Adipocyte (in vitro differentiated cells): ENCODE measurements at places on chromosomes 3 and 15.
A peak's percentile ranks its signal among the peaks of the same experiment; 100 is the strongest.

GRCh38 chr3:113158171-113158570, 53.2 kb upstream of the BOC start:
- DNase-seq, result no peak

DNA sequence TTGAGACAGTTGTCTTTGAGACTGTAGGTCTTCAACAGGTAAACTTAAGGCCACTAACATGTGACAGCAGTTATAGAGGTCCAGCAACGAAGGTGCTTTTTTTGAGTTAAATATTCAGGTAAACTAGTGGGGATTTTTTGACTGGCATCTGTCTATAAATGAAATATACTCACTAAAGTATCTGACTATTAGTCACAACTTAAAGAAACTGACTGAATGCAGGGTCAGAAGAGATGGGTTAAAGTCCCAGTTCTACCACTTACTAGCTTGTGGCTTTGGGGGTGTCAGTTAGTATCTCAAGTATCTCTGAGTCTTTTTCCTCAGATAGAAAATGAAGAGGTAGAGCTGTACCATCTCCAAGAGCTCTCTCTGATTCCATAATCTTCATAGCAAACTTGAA, 18.0 kb downstream of the MIX23 start:
- DNase-seq, result no peak

DNA sequence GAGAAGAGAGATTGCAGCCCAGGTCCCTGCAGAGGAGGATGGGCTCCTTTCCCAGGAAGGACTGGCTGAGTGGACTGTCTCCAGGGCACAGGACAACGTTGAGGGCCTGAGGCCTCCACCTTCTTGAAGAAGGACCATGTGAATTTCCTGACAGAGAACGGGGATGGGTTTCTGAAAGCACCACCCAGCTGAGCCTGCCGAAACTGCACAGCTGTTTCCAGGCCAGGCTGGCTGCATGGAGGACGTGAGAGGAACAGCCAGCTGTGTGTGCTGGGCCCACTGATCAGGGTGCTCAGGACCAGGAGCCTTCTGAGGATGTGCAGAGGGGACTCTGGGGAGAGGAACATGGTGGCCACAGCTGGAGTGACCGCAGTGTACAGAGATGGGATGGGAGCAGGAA, 39.2 kb downstream of the HMCES start:
- no peak for DNase-seq

- DNase-seq, result no peak
Observed at GRCh38 chr3:148641722-148642121, 56.0 kb upstream of the AGTR1 start.

- DNase-seq, result no peak
Observed at GRCh38 chr3:142040941-142041491, 108.3 kb downstream of the TFDP2 start.

DNA sequence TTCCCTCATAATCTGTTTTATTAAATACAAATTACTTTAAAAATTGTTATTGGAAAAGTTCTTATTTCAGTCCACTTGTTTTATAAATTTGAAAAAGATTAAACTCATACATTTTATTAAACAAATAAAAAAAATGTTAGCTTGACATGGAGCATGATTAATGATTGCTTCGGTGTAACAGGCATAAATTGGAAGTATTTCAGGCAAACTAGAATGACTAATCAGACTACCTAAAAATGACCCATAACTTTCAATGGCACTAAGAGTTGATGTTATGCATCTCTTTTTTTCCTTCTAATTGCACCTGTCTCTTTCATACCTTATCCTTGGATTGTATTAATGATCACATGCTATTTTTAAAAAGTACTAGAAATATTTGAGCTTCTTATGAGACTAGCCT, 343.3 kb downstream of the ZNF385D start:
- no peak for DNase-seq

- no peak for DNase-seq
Observed at GRCh38 chr15:81859737-81860516, 185.9 kb downstream of the MEX3B start.

GRCh38 chr15:59074607-59075006, 30.3 kb upstream of the CCNB2 start:
- DNase-seq, result no peak

DNA sequence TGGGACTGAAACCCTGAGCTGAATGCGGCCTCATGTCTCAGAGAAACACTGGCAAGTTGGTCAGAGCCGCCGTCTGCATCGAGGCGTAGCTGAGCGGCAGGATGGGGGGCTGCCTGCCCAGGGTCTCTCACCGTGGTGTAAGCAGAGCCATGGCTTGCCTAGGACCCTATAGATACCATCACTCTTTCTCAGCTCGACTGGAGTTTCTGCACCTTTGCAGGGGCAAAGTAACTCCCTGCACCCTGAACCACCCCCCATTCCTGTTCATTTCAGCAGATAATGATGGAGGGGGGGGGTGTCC, 28.4 kb upstream of the NR2E3 start:
- DNase-seq, result no peak

DNA sequence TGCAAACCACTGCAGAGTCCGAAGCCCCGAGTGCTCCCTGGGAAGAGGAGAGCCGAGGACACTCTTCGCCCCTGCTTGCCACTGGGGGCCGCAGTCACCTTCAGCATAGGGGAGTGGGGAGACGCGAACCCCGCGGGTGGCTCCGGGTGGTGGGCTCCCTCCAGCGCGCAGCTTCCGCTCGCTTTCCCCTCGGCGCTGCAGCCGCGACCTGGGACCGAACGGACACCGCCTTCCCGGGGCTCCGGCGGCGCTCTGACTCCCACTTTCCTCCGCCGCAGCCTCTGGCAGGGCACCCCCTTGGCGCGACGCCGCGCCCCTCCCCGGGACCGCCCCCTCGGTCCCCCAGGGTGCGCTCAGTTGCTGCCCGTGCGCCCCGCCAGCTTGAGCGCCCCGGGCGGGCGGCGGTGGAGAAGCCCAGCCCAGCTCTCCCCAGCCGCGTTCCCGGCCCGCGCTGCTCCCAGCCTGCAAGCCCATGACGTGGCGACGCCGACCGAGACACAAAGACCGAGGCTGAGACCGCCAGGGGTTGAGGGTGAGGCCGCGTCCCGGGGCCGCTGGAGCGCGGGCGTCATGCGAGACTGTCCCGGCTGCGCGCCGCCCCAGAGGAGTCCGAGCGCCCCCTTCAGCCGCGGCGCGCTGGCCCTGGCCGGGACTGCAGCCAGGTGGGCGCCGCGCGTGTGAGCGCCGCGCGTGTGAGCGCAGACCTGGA, at the start of gene MINAR1:
Gene MINAR1 (plus strand): TSS at position 701 of the 709 bp plus-strand sequence. CDS start 23,812 bp downstream, outside the sequence.
- peak; percentile 74 for DNase-seq

GRCh38 chr15:30068326-30068725, 14.4 kb upstream of the GOLGA8J start:
- no peak for DNase-seq

DNA sequence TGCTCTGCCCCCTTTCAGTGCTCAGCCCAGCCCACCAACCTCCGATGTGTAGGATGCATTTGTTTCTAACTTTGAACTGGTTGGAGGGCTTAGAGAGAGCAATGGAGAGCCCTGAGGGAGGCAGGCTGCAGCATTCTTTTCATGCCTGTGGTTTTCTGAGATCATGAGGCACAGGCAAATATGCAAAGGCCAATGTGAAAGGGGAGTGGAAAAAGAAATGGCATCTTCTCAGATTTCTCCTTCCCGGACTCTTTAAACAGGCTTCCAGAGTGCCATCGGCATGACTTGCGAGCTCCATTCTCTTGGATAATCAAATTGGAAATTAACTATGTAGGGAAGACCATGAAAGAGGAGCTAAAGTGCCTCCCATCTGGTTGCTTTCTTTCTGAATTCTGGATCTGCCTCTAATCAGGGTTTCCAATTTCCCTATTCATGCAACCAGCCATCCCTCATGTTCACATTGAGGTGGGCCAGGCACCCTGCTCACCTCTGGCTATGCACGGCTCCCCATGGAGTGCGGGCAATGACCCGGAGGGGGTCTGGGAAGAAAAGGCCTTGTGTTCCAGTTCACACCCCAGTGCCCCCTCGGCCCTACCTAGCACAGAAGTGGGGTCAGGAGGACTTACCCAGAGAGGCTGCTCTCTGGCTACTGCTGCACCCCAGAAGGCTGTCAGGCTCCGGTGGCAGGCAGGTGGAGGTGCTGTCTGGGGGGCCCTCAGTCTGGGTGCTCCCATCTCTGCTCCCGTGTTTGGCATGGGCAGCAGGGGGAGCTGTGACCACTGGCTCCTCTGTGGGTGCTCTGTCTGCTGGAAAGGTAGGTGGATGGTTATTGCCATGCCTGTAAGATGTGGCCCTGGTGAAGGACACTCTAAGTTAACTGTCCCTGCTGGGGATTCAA, 16.1 kb downstream of the AMOTL2 start:
- peak; percentile 96 for DNase-seq

DNA sequence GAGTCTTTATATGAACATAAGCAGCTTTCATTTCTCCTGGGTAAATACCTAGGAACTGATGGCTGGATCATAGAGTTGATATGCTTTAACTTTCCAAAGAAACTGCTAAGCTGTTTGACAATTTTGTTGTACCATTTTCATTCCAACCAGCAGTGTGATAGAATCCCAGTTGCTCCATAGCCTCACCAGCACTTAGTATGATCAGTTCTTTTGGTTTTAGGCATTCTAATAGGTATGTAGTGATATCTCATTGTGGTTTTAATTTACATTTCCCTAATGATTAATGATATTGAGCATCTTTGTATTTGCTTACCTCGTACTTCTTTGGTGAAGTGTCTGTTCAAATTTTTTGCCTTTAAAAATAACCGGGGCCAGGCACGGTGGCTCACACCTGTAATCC, 38.4 kb upstream of the SMAD6 start:
- DNase-seq, result no peak

- DNase-seq, result peak; percentile 39
Observed at GRCh38 chr3:41638381-41638780, 323.5 kb downstream of the ULK4 start.

DNA sequence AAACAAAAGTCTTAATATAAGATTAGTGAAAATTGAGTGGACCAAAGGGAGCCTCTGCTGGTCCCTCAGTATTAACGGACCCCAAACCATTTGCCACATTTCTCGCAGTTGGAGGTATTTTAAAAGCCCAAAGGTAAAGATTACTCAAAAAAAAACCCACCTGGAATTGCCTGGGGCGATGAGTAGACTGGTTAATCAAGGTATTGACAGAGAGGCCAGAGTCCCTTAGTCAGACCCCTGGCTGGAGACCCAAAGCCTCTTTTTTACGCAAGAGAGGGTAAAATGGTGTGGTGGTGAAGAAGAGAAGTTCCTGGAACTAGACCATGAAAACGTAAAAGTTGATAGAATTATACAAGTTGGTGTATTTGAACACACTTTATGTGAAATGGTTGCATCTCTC, 137.2 kb downstream of the IMPG2 start:
- DNase-seq, result no peak

GRCh38 chr3:30915782-30916181, 21.3 kb upstream of the GADL1 start:
- no peak for DNase-seq

DNA sequence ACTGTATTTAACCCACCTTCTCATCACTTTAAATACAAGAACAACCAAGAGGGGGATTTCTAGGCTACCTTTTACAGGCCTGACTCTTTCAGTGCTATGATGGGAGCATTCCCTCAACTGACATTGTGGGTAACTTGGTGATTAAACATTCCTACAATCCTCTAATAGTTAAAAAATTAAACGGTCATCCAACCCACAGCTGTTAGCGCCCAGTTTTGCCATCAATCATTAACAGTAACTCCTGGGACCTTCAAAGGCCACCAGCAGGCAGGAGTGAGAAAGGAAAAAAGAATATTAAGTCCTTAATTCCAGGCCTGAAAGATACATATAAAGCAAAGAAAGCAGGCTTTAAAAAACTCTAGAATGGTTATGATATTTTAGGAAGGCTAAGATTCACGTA, 512.1 kb downstream of the MAGI1 start:
- DNase-seq, result no peak

DNA sequence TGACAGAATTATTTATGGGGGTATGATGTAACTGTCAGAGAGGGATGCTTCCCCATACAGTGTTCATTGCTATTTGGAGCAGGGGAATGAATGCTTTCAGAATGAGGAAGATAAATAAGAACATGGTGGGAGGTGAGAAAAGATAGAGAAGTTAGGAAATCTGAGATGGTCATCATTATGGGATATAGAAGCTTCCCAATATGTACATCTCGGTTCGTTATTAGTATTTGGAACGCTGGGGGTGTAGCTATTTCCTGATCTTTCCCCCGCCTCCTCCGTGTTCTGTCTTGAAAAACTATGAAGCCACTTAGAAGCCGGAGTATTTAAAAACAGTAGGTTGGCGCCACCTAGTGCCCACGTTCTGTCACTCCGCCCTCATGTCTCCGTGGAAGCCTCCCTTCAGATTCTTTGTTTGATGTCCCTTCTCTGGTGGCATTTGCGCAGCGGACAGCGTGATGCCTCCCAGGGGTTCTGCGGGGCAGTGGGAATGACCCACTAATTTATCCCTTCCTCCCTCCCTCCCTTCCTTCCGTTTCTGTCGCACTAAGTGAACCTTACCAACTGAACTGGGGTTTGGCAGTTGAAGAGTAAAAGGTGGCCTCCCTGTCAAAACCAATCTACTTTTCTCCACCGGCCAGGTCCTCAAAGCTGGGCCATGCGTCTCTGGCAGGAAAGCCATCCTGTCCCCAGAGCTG, 184.5 kb downstream of the FEZF2 start:
- peak; percentile 91 for DNase-seq

GRCh38 chr3:58520403-58521335, 16.3 kb downstream of the ACOX2 start:
- DNase-seq, result no peak

GRCh38 chr3:30503446-30503845, 103.0 kb upstream of the TGFBR2 start:
- no peak for DNase-seq
